ENCODE measurements at places on chromosomes 4 and X.
A peak's percentile ranks its signal among the peaks of the same experiment; 100 is the strongest.

DNA sequence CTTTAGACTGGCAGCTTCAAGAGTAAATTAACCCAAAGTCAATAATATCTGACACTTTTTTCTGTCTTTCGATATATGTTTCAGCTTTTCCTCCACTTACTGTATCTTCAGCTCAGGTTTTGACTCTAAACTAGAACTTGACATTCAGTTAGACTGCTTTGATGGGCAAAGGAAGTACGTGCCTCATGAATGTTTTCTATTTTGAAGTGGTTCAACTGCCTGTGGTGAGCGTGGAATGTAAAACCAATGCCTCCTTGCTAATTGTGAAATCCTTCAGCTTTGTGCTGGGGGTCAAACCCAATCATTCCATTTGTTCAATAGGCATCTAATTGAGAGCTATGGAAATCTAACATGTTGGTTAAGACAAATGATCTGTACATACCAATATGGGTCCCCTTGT, 857.0 kb upstream of the HTR2C start:
- no peak for DNase-seq

GRCh38 chrX:150094996-150095395, 156.7 kb upstream of the EOLA2 start:
- DNase-seq: no peak

- DNase-seq: no peak
Measured at GRCh38 chr4:140717313-140717712, 38.9 kb downstream of the TBC1D9 start.

DNA sequence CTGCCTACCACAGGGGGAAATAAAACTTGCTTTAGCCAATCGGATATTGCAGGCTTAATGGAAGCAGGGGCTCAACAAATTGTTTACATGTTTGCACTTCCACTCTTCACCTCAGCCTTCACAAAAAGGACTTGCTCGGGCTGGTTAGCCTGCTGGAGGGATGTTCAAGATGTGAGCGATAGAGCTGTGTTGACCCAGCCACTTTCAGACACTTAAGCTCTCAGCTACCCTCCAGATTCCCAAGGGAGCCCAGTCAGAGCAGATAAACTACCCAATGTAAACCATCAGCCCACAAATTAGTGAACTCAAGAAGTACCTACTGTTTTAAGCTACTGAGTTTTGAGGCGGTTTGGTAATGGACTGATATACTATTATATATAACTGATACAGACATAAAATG, 508.4 kb upstream of the FTHL17 start:
- DNase-seq: peak; percentile 52

DNA sequence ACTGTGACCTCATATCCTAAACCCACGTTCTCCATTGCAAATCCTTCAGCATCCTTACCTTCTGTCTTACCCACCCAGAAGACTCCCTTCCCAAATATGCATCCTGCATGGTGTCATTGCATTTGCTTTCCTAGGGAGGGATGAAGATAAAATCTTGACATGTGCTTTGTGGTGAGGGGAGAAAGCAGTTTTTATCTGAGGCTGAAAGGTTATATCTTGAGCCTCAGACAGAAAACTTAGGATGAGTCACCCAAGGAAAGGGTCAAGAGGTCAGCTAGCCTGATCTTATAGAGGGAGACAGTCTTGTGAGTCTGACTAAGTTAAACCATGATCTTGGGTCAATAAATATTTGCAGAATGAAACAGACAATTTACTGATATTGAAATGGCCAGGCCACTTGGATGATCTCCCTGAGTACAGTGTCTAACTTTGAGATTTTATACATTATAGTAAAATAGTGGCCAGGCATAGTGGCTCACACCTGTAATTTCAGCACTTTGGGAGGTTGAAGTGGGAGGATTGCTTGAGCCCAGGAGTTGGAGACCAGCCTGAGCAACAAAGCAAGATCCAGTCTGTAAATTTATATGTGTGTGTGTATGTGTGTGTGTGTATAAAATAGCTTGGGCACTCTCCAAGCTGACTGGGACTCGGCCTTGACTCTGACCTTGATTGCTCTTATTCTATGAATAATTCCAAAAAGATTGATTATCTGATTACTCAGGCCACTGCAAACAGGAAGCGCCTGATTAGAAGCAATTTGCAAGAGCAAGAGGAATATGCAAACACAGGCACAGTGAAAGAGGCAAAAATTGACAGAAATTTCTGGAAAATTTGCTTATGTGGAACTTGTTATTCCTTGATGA, 15.4 kb upstream of the FAM9C start:
- DNase-seq: no peak

GRCh38 chr4:148443512-148444295, 1.5 kb upstream of the NR3C2 start:
- DNase-seq: no peak

DNA sequence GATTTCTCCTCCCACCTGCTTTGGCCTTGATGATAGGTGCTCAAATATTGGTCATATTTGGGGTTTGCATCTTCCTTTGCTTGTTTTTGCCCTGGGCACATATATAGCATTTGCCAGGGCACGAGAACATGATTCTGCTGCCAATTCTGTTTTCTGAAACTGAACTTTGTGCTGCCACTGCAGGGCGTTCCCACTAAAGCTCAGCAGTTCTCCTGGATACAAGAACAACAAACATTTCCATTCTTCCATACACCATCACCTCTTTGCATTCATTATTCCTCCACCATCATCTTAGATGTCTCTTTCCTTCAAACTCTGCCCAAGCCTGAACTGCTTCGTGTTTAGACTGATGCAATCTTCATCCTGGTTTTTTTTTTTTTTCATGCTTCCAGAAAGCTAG, 36.3 kb upstream of the GATB start:
- DNase-seq: no peak

GRCh38 chrX:1581132-1581531, 10.3 kb upstream of the AKAP17A start:
- no peak for DNase-seq

DNA sequence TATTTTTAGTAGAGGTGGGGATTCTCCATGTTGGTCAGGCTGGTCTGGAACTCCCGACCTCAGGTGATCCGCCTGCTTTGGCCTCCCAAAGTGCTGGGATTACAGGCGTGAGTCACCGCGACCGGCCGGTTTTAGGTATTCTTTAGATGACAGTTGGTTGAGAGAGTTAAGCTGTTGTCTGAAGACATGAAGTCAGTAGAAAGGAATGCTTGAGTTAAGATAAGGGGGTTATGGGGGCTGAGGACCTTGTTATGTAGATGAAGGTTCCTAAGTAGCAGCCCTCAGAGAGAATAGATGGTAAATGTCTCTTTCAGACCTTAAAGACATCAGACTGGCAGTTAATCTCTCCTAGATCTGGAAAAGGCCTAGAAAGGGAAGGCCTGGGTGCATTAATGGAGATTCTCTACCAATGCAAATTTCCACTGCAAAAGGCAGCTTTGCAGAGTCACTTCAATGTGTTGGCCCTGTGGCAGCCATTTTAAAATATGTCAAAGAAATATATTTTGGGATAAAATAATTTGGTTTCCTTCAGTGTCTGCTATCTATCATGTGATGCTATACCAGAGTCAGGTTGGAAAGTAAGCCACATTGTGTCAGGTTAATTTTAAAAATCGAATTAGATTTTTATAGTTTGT, 6.4 kb upstream of the ZNF674 start:
- no peak for DNase-seq

DNA sequence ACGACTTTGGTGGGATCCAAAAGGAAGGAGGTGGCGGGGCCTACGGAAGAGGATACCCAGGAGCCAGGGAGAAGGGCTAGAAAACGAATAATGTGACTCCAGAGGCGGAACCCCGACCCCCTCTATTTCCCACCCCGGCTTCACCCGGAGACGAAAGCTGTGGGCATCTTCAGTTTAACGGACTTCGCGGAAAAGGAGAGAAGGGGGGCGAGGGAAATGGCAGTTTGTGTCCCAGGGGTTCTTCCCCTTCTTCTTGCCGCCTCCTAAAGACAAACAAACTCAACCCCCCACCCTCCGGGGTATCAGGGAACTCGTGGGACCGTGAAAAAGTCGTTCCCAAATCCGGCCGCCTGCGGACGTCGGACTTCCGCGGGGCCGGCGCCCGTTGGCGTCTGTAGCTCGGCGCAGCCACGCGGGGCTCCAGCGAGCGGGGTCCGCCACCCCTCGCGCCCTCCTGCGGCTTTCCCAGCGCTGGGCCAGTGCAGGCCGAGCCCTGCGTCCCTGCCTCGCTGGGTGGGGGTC, 3.6 kb upstream of the LEF1 start:
- no peak for DNase-seq

DNA sequence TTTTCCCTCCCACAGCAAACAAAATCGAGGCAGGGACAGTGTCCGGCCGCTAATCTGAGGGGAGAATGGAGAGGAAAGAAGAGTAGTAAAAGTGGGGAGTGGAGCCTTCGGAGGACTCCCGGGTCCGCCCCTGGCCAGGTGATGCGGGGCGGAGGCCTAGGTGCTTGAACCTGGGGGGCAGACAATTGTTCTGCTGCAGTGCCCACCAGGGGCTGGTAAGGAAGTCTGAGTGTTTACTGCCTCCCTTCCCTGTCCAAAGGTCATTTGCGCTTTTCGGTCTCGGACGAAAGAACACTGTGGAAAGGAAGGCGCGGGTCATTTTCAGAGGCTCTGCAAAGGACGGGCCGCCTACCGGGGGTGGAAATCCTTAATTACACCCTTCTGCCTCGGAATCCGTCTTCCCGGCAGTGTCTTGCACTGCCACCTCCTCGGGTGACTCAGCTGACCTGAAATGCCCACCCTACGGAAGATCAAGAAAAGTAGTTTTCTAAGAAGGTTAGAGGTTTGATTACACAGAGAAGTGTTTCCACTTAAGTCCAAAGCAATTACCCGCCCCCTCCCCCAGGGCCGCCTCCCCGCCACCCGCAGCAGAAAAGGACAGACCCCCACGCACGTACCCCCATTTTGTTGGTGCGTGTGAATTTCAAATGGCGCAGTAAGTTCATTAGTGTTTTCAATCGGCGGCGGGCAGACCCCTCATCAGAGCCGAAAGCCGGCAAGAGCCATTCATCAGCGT, 99.9 kb upstream of the TENM3 start:
- DNase-seq: no peak

DNA sequence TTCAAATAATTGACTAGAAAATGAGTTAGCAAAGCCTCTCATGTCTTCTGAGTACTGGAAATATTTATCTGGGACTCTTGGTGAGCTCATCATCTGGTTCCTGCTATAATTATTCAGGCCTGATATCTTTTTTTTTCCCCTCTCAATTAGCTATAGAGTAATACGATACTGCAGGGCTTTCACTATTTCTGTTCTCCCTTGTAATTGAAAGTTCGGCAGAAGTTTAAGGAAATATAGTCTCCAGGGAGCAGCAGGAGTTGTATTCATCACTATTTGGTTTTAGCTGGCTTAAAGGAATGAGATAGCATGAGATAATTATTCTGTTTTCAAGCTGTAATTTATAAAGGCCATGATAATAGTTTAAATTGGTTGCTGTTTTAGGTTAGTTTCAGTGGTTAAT, 378.6 kb upstream of the EPHA5 start:
- DNase-seq: no peak

DNA sequence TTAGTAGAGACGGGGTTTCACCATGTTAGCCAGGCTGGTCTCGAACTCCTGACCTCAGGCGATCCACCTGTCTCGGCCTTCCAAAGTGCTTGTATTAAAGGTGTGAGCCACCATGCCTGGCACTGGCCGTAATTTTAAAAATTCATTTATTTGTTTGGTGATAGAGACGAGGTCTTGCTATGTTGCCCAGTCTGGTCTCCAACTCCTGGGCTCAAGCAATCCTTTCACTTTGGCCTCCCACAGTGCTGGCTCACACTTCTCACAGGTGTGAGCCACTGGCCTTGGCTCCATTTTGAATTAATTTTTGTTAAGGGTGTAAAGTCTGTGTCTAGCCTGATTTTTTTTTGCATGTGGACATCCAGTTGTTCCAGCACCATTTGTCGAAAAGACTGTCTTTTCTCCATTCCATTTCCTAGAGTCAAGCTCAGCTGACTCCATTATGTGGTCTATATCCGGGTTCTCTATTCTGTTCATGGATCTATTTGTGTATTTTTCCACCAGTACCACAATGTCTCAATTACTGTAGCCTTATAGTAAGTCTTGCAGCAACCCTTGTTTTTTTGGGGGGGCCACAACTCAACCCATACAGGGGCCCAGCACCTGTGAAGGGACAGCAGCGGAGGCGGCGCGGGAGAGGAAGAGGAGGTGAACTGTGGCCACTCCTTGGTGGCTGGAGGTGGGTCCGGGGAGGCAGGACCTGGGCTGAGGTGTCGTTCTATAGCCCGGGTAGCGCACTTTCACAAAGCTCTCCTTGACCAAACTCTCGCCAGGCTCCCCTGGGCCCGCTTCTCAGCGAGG, 1.5 kb upstream of the NSD2 start:
- DNase-seq: no peak

GRCh38 chrX:111260451-111260850, 9.8 kb downstream of the CAPN6 start:
- DNase-seq: no peak

- DNase-seq: no peak
Measured at GRCh38 chrX:72477781-72478181, 94.9 kb downstream of the HDAC8 start.

GRCh38 chr4:69471639-69472038, 24.1 kb downstream of the UGT2B4 start:
- no peak for DNase-seq

- no peak for DNase-seq
Measured at GRCh38 chr4:38902695-38903094, 35.1 kb downstream of the FAM114A1 start.

DNA sequence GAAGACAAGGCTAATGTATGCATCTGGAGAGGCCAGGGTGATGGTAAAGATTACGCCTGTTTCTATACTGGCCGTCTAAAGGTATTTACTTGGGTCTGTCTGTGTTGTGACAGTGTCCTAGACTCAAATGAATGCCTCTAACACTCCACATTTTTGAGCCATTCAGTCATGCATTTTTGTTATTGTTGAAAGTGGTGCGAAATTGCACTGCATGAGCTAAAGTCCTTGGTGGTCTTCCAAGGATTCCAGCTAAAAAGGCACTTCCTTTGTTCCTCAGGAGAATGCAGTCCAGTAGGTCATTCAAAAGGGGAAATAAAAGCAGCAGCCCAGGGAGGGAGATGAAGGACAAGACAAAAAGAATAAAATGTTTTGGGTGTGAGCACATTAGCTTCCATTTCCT, 3.0 kb downstream of the GPC4 start:
- no peak for DNase-seq

GRCh38 chrX:47864300-47864699, 27.6 kb downstream of the ZNF81 start:
- no peak for DNase-seq

DNA sequence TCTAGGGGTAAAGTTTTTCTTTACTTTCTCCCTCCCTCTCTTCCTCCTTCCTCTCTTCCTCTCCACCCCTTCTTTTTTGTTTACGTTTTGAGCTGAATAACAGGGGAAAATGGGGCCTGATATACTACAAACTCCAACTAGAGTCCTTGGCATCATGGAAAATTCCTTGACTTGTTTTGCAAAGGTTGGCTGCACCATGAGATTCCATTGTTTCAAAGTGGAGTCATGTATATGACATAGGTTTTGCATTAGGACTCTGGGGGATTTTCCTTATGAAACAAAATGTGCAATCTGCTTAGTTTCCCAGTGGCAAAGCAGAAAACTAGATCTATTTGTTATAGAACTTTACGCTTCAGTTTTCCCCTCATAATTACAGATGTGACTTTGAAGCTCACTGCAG, 233.5 kb upstream of the PGRMC2 start:
- no peak for DNase-seq
